ENCODE measurements at places on chromosomes 2 and 18.

DNA sequence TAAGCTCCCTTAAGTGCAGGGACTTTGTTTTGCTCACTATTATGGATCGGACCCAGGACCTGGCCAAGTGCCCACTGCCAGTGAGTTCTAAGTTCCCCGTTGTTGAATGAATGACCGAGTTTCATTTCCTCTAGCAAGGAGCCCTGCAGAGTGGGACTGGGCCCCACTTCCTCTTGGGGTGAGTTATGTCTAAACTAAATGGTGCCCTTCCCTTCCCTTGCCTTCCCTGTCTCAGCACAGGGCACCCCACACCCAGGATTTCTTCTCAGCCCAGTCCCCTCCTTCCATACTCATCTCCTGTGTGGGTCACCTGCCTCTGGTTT, 195.3 kb upstream of the HS6ST1 start:
- peak; percentile 9 for DNase-seq

GRCh38 chr18:6938003-6938402, 179.6 kb downstream of the LAMA1 start:
- no peak for DNase-seq

DNA sequence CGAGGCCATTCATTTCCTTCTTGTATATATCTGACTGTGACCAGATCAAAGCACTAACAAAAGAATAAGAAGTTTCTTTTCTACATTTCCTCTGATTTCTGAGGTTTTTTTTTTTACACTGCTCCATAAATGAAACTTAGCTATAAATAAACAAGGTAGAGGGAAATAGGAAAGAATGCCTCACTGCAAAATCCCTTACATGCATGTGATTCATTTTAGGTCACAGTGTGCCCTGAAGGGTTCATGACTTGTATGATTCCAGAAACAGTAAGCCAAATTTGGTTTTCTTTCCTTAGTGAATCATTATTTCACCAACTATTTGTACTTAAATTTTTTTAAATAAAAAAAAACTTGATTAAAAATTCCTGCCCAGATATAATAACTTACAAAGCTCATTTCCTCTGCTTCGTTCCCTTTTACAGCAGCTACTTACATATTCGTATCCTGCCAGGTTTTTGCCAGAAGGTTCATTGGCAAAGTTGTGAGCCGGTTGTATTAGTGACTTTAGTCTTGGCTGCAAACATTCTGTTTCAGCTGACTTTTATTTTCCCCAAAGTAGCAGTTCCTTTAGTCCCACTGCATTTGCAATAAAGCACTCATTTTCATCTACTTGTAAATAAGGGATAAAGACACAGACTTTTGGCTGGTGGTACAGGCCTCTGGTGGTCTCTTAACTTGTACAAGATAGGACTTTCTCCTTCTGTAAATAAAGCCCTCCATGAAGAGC, 58.6 kb downstream of the LRP2 start:
- no peak for DNase-seq

DNA sequence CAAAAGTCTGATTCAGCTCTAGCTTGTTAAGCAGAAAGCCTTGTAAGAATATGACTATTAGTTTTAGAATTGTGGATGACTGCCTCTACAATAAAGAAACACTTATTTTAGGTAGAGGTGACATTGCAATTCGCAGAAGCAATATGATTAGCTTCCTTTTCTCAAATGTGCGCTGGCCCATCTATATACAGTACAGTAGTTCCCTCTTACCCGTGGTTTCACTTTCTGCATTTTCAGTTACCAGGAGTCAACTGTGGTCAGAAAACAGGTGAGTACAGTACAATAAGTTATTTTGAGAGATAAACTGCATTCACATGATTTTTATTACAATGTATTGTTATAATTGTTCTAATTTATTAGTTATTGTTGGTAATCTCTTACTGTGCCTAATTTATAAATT, 405.1 kb downstream of the GPD2 start:
- no peak for DNase-seq

DNA sequence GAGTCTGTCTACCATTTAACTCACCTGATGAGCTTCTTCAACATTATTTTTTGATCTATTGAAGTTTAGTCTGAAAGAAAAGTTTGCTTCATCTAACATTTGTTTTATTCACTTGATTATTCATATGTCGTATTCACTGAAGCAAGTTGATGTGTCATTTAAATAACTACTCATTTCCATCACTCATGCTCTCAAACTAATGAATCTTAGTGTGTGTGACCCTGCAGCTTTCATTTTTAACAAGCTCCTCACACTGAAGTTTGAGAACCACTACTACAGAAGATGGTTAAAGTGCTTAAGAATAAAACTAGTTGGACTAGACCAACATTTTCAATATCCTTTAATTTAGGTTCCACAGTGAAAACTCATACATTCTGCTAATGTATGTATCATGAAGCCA, 1.8 kb upstream of the ABI2 start:
- no peak for DNase-seq

DNA sequence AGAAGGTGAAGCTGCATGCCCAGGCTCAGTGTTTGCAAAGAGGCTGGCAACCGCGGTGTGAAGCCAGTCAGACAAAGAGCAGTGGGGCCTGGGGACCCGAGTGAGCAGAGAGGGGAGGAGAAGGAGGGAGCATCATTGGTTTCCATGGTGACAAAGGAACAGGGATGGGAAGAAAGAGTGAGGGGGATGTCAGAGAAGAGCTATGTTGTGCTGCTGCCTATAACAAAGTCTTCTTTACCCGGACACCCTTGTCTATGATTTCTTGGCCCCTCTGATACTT, 14.5 kb downstream of the TMEM247 start:
- DNase-seq, result peak; percentile 12

- no peak for DNase-seq
Observed at GRCh38 chr2:233234264-233234663, 17.2 kb upstream of the ATG16L1 start.

- DNase-seq, result peak; percentile 58
Observed at GRCh38 chr18:44679914-44680272, 795 bp upstream of the SETBP1 start.

DNA sequence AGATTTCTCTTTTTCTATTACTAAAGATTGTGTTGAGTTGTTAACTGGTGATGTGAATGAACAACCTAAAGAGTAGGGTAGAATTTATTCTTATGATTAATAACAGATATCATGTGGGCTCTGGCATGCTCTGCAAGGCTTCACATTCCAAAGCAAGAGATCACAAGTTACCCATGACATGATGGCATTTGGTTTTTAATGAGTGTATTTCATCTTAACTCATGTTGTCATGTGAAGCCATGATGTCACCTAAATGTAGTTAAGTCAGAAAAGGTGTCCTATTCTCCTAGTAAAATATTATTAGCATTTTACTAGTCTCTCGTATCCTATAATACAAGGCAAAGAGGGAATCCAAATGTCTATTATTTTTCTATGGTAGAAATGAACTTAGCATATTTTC, 678.0 kb downstream of the ARHGAP15 start:
- DNase-seq, result no peak

- no peak for DNase-seq
Observed at GRCh38 chr2:215621381-215621780, 185.5 kb upstream of the FN1 start.

- DNase-seq, result no peak
Observed at GRCh38 chr2:229601936-229602335, 112.4 kb downstream of the DNER start.

DNA sequence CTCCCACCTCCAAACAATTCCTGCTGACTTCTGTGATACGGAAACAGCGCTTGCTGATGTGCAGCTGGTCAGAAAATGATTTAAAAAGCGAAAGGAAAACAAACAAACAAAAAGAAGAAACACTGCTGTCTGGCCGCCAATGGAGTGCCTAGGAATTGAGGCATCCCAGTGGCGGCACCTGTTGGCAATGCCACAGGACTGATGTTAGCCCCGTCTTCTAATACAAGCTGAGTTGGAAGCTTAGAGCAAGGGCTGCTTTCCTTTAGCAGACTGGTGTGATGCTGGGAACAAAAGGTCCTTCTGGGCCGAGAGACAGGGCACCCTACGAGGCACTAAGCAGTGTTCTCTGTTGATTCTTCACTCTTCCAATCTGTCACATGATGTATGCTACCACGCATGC, 163.6 kb upstream of the REV1 start:
- DNase-seq, result no peak

Data from caudate nucleus (tissue), 63 donors.